ENCODE measurements at places on chromosomes 3 and 15. TPM values are rescaled to one million over a fixed set of nuclear protein-coding genes. Genes with fewer than 3 reads are reported as not detected.

Gene TLR9
- not detected for total RNA-seq

Gene GOLGA8J
- not detected for total RNA-seq

Gene ZNF35
- total RNA-seq = 10.1 TPM

Gene EFCC1
- not detected for total RNA-seq

Gene TMEM212
- not detected for total RNA-seq

Gene PLSCR5
- total RNA-seq = not detected

Gene ST3GAL6
- total RNA-seq = 2.3 TPM

Gene DUOX1
- not detected for total RNA-seq

Gene TPRG1
- total RNA-seq = 8.6 TPM

Gene RHCG
- total RNA-seq = not detected

Gene SLC2A2
- not detected for total RNA-seq

Gene ZPLD1
- total RNA-seq = 0.33 TPM

Gene ATP6V1A
- 81.0 TPM for total RNA-seq

Gene GOLGA8N
- 5.7 TPM for total RNA-seq

Gene SLCO2A1
- under 0.01 TPM for total RNA-seq

Gene STAB1
- total RNA-seq = 0.90 TPM

Gene CYP8B1
- total RNA-seq = not detected

Gene CD86
- not detected for total RNA-seq

Gene RASGRP1
- total RNA-seq = 0.09 TPM

Gene RMDN3
- total RNA-seq = 18.0 TPM

Gene SPESP1
- total RNA-seq = 0.98 TPM

Gene CHRD
- total RNA-seq = 4.6 TPM

Gene ADGRG7
- total RNA-seq = not detected

Gene SLC9C1
- 0.33 TPM for total RNA-seq

Gene FOXL2
- total RNA-seq = not detected

Gene STX19
- total RNA-seq = not detected

Gene UTS2B
- not detected for total RNA-seq

Gene P2RY1
- 1.1 TPM for total RNA-seq
